ENCODE measurements at places on chromosomes 6 and 20.

GRCh38 chr6:26543953-26544352 lies 5.8 kb downstream of the HMGN4 start:
- DNase-seq: no peak

GRCh38 chr6:37024656-37025337 lies 19.3 kb downstream of the FGD2 start:
- DNase-seq: no peak

DNA sequence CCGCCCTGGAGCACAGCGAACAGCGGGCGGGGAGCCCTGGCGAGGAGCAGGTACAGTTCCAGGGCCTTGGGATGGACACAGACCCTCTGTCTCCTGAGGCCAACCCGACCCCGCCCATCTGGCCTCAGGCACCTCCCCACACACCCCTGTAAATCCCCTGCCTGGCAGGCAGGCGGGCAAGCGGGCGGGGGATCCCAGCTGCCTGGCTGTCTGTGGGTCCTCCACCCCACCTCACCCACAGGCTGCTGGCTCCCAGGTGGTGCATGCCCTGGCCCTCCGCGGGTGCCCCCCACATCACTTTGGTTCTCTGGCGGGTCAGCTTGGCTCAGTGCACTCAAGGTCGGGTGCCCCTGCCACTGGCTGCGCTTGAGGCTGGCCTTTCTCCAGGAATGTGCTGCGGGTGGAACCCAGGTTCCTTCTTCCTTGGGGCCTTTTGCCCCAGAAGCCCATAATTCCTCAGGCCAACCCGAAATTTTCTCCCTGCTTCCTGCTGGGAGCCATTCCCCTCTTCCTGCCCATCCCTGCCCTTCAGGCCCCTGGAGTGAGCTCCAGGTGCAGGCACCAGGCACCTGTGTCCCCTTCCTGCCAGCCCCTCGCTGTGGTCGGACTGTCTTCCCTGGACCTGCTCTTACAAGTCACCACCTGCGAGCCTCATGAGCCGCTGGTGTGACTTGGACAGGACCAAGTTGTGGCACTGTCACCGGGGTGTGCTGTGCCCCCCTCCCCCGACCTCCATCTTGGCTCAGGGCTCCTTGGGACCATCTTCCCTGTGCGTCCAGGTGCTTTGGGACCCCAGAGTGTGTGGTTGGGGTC lies 5.3 kb upstream of the TNFRSF6B start:
- no peak for DNase-seq

DNA sequence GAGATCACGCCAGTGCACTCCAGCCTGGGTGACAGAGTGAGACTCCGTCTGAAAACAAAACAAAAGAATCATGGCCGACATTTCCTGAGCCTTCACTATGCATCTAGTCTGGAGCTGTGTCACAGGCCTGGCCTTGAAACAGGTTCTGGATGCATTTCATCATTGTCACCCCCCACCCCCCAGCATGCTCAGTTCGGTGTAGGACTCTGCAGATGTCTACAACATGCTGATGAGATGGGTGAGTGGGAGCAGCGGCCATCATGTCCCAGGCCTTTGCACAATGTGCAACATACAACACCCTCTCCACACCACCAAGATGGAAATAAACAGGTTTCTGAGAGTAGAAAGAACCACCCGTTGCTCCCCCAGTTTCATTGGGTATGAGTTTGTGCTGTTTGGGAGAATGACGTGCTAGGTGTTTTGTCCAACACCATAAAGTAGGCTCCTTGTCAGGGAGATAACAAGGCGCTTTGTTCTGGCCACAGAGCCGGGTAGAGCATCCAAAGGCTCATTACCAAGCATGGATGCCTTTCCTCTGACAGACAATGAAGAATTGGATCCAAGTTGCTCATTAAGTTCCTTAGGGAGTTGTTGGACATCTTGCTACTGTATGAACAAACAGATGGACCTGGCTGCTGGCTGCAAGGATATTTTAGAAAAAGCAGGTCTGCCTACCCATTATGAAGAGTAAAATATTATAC lies 22.1 kb downstream of the SNHG17 start:
- no peak for DNase-seq

- no peak for DNase-seq
These were observed 215.9 kb downstream of the CLVS2 start for GRCh38 chr6:123211777-123212545.

GRCh38 chr6:29561091-29561490 lies 1.6 kb upstream of the UBD start:
- DNase-seq: no peak

DNA sequence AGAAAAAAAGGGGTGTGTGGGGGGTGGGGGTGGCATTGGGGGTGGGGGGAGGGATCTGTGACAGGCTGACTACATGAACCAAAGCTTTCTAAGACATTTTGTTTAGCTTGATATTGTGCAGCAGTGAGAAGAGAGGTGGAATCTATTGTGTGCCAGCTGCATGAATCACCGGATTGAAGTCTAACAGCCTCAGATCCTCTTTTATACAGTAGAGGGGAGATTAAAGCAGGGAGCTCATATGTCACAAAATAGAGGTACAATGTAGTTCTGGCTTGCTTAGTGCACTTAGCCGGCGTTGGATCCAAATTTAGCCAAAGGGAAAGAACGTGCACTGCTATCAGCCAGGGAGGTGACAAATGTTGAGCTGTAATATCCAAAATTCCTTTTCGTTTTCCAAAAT lies 404.2 kb upstream of the CITED2 start:
- DNase-seq: peak; percentile 16
